ENCODE measurements at places on chromosomes 12 and 14. TPM values are rescaled to one million over a fixed set of nuclear protein-coding genes. Genes with fewer than 3 reads are reported as not detected.

GOLGA5 gene
- 48.9 TPM for total RNA-seq

IFI27 gene
- total RNA-seq: 14.4 TPM

SMIM41 gene
- not detected for total RNA-seq

GYS2 gene
- not detected for total RNA-seq

ITGB7 gene
- 2.9 TPM for total RNA-seq

ADCY4 gene
- total RNA-seq: 13.0 TPM

SLC39A5 gene
- 2.4 TPM for total RNA-seq

KLRG1 gene
- 6.7 TPM for total RNA-seq

GPR84 gene
- 0.16 TPM for total RNA-seq

SYT10 gene
- 2.9 TPM for total RNA-seq

AMN gene
- total RNA-seq: 0.33 TPM

OLR1 gene
- 0.60 TPM for total RNA-seq
